SJSA1 (cell line): ENCODE measurements at places on chromosomes 6 and 20. TPM values are rescaled to one million over a fixed set of nuclear protein-coding genes. Genes with fewer than 3 reads are reported as not detected.

ZNF831 gene
- total RNA-seq: not detected in 2 replicates

BCAS1 gene
- total RNA-seq: 0.66 and 1.8 TPM in 2 replicates

GRCh38 chr20:57707320-57707719, 2.5 kb downstream of the PMEPA1 start:
- no peak overlapping the region for H3K4me3 ChIP-seq
- H3K27ac ChIP-seq: no peak overlapping the region
- no peaks in the 10 kb centered on the region for H3K36me3 ChIP-seq
- no peaks in the 10 kb centered on the region for H3K27me3 ChIP-seq

VGLL2 gene
- 0.05 TPM in 1 of 2 replicates, not detected in the other for total RNA-seq

- H3K27me3 ChIP-seq: no peaks in the 10 kb centered on the region
- no peaks in the 10 kb centered on the region for H3K36me3 ChIP-seq
- H3K4me1 ChIP-seq: no peaks in the 10 kb centered on the region; the same call in 1 of the 2 replicates
- H3K4me3 ChIP-seq: no peak overlapping the region
- no peak overlapping the region for H3K27ac ChIP-seq
Observed at GRCh38 chr6:139324301-139324555, 32.4 kb upstream of the TXLNB start.

DNA sequence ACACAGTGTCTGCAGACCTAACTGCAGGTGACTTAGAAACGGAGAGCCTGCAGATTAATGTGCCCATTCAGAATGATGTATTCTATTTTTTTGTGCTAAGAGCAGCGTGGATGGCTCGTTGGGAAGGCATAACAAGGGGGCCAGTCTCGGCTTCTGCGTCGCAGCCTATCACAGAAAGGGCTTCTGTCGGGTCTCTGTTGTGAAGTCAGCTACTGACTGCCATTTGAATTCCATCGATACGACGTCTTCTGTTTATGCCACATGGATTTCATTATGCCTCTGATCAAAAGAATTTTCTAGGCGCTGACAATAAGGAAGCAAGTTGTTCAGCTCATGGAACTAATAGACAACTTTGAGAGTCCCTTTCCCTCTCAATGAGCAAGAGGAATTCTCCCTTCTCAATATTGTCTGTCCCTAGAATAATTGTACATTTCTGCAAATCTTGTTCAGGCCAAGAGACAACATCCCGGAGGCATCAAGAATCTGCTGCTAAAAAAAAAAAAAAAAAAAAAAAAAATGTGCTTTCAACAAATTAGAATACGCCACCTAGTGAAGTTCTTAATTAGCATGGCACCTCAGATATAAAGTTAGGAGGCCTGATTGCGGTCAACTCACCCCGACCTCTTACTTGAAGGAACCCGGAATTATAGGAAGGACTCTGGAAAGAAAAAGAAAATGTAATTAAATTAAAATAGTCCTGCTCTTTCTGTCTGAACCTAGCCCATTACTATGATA, 223.9 kb downstream of the TSHZ2 start:
- no peaks in the 10 kb centered on the region; the same call in 1 of the 2 replicates for H3K27me3 ChIP-seq
- no peaks in the 10 kb centered on the region for H3K4me1 ChIP-seq
- H3K27ac ChIP-seq: no peak overlapping the region

- no peak overlapping the region for H3K4me3 ChIP-seq
- DNase-seq: no peak
- no peaks in the 10 kb centered on the region for H3K36me3 ChIP-seq
- H3K27ac ChIP-seq: no peak overlapping the region
Observed at GRCh38 chr6:101585501-101585900, 192.0 kb downstream of the GRIK2 start.

FOXF2 gene
- 48.2 and 51.6 TPM in 2 replicates for total RNA-seq

DNA sequence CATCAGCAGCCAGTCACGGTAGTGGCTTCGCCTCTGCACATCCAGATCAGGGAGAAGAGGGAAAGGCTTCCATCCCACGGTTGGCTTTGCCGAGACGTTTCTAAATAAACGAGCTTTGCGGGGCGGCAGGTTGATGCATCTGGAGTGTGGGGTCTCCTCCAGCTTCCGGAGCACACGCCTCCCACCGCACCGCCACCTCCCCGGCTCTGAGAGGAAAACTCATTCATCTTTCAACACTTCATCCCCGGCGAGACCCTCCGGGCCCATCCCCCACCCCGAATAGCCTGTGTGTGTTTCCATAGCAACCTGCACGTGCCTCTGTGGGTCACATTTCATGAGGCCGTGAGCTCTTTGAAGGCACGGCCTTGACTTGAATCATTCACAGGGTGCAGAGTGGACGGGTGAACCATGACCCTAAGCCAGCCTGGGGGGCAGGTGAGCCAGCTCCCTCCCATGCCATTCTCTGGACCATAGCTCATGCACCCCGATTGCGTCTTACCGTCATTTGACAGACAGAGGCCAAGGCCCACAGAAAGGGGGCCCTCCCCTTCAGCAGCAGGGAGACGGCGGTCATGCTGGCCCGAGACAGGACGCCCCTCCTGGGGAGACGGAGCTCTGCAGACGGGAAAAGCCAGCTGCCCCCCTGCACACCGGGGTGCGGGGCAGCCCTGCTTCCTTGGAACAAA, 16.2 kb upstream of the CHRNA4 start:
- H3K27ac ChIP-seq: no peak overlapping the region
- H3K4me1 ChIP-seq: no peaks in the 10 kb centered on the region; the same call in 1 of the 2 replicates
- peaks cover 57% of the 10 kb centered on the region for H3K27me3 ChIP-seq
- H3K36me3 ChIP-seq: no peaks in the 10 kb centered on the region

- H3K36me3 ChIP-seq: no peaks in the 10 kb centered on the region
- no peaks in the 10 kb centered on the region for H3K27me3 ChIP-seq
- H3K4me3 ChIP-seq: no peak overlapping the region
- H3K4me1 ChIP-seq: no peaks in the 10 kb centered on the region
Observed at GRCh38 chr20:6213311-6213710, 90.5 kb upstream of the FERMT1 start.

DNA sequence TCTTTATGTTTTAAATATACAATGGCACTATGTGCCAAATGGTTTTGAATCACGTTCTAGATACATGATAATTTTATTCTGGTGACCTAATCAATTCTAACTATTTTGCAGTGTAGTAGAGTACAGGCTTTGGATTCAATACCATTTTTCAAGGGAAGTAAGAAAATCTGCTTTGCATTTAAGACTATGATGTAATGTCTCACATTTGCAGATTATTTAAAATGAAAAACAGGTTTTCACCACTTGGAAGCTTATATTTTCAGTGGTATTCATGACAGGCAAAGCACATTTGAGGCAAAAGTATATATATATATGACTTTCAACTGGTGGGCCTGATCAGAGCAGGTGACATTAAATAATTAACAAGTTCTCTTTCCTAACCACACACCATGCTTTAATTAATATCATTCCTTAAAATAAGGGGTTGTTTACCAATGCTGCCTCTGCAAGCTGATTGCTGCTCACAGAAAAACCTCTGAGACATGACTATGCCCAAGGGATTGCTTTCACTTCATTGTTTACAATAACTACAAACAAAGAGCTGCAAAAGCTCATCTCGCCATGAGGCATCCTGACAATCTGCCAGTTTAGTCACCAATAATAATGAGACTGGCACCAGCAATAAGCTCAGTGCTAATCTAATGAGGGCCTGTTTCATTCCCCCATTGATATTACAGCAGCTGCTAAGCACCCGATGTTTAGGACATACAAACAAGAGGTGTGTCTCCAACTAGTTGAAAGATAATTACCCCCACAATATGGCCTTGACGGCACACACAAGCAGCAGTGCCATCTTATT, 1176.0 kb upstream of the GJE1 start:
- H3K4me3 ChIP-seq: no peak overlapping the region
- no peaks in the 10 kb centered on the region for H3K36me3 ChIP-seq
- H3K4me1 ChIP-seq: peaks cover 7% of the 10 kb centered on the region; the same call in 1 of the 2 replicates
- no peaks in the 10 kb centered on the region for H3K27me3 ChIP-seq
- DNase-seq: peak; percentile 35
- H3K27ac ChIP-seq: no peak overlapping the region

PRPH2 gene
- total RNA-seq: not detected in 2 replicates

- DNase-seq: no peak
- H3K4me1 ChIP-seq: no peaks in the 10 kb centered on the region
- H3K27ac ChIP-seq: no peak overlapping the region
Observed at GRCh38 chr20:8144282-8145245, 12.5 kb downstream of the PLCB1 start.

- H3K36me3 ChIP-seq: peaks cover 5% of the 10 kb centered on the region
- no peak for DNase-seq
- no peaks in the 10 kb centered on the region for H3K4me1 ChIP-seq
- no peaks in the 10 kb centered on the region for H3K27me3 ChIP-seq
- no peak overlapping the region for H3K4me3 ChIP-seq
- no peak overlapping the region for H3K27ac ChIP-seq
Observed at GRCh38 chr6:106539936-106540335, 89.4 kb downstream of the RTN4IP1 start.

- no peak overlapping the region for H3K4me3 ChIP-seq
- H3K27me3 ChIP-seq: no peaks in the 10 kb centered on the region
- no peak overlapping the region for H3K27ac ChIP-seq
Observed at GRCh38 chr6:14086701-14087100, 30.9 kb upstream of the CD83 start.

GRCh38 chr6:33746036-33746600, 587 bp downstream of the IP6K3 start:
- H3K27ac ChIP-seq: peak overlapping the region; percentile 53
- H3K4me1 ChIP-seq: peaks cover 35% of the 10 kb centered on the region
- H3K4me3 ChIP-seq: peak overlapping the region; percentile 35
- no peaks in the 10 kb centered on the region; the same call in 1 of the 2 replicates for H3K36me3 ChIP-seq
- no peaks in the 10 kb centered on the region for H3K27me3 ChIP-seq

DNA sequence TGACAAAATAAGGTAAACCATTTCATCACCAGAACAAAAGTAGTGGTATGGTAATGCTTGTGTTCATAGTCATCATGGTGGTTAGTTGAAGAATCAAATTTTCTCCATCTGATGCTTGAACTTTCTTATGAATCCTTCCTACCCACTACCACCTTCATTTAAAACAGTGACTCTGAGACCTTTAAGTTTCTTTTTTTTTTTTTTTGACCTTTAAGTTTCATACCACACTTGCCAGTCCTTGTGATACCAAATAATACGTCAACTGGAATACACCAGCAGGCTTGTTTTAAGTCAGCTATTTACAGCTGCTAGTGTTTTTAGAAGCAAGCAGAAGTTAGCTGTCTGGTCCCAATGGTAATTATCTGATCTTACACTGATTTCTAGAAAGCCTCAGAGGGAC, 413.4 kb upstream of the SOX4 start:
- no peaks in the 10 kb centered on the region for H3K36me3 ChIP-seq
- DNase-seq: no peak
- H3K27ac ChIP-seq: no peak overlapping the region
- H3K4me3 ChIP-seq: no peak overlapping the region

DNA sequence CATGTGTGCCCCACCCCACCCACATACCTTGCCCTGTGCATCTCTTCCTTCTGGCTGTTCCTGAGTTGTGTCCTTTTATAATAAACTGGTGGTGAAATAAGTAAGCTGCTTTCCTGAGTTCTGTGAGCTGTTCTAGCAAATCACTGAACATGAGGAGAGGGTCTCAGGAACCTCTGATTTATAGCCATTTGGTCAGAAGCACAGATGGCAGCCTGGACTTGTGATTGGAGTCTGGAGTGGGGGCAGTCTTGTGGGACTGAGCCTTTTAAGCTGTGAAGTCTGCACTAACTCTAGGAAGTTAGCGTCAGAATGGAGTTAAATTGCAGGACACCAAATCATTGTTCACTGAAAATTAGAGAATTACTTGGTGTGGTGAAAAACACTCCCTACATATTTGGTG, 245.4 kb downstream of the LRFN2 start:
- no peak overlapping the region for H3K27ac ChIP-seq
- no peak for DNase-seq
- no peaks in the 10 kb centered on the region for H3K36me3 ChIP-seq
- no peak overlapping the region for H3K4me3 ChIP-seq
- H3K4me1 ChIP-seq: no peaks in the 10 kb centered on the region
- H3K27me3 ChIP-seq: no peaks in the 10 kb centered on the region

- no peaks in the 10 kb centered on the region for H3K36me3 ChIP-seq
- peak; percentile 87 for DNase-seq
- peak overlapping the region; percentile 79 for H3K27ac ChIP-seq
- H3K4me1 ChIP-seq: peaks cover 40% of the 10 kb centered on the region
- H3K27me3 ChIP-seq: no peaks in the 10 kb centered on the region
Observed at GRCh38 chr6:105432797-105433196, 29.9 kb upstream of the PREP start.

HLA-DQB2 gene
- not detected in 2 replicates for total RNA-seq

DNA sequence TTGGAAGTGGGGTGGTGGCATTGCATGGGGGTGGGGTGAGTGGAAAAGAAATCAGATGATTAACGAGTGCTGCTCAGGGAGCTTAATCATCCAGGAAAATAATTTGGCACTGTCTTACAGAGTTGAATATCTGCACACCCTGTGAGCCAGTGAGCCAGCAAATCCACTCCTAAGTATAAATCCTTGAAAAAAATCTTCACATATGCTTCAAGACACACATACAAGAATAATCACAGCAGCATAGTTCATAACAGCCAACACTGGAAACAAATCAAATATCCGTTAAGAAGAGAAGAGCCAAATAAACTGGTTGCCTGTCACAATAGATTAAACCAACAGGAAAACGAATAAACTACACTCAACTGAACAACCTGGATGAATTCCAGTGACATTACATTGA, 62.8 kb downstream of the SAMD3 start:
- no peak overlapping the region for H3K27ac ChIP-seq
- DNase-seq: no peak

- DNase-seq: no peak
- H3K4me1 ChIP-seq: no peaks in the 10 kb centered on the region
- no peak overlapping the region for H3K4me3 ChIP-seq
Observed at GRCh38 chr20:63433756-63434531, 38.5 kb downstream of the KCNQ2 start.

DNA sequence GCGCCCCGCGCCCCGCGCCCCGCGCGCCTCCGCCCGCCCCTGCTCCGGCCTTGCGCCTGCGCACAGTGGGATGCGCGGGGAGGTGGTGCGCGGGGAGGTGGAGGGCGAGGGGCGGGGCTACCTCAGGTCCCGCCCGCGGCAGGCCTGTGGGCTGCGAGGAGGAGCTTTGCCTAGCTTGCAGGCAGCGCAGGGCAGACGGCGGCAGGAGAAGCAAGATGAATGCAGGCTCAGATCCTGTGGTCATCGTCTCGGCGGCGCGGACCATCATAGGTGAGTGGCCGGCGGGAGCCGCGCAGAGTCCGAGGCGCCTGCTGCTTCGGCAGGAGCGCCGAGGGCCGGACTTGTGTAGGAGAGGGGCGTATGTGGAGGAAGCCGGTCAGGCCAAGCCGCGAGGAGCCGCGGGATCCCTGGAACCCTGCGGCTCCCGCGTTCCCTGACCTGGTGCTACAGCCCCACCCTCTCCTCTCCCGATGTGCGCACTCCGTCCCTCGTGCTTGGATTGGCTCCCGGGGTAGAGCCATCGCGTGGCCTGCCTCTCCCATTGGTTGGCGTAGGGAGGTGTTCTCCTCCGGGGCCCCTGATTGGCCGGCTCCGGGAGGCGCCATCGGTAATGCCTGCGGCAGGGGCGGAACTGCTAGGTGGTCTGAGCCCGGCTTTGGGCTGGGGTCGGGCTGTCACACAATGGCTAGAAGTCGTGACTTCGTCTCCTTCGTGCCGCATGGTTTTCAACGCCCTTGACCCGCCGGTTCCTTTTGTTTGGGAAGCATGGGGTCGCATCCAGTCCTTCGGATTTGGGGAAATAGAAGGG, at the start of gene ACAT2:
TSS of gene ACAT2 (plus strand) at position 173 of the 808 bp plus-strand sequence. CDS start at position 216, 43 bp downstream.
- peaks cover 68% of the 10 kb centered on the region for H3K36me3 ChIP-seq
- peaks cover 49% of the 10 kb centered on the region for H3K4me1 ChIP-seq
- peak within 1 kb of the TSS; percentile 94 for H3K27ac ChIP-seq
- no peaks in the 10 kb centered on the region for H3K27me3 ChIP-seq
- peak within 1 kb of the TSS; percentile 71 for H3K4me3 ChIP-seq
